CD8-positive, alpha-beta T cell (primary cell): ENCODE measurements at places on chromosomes 13 and 19.

DNA sequence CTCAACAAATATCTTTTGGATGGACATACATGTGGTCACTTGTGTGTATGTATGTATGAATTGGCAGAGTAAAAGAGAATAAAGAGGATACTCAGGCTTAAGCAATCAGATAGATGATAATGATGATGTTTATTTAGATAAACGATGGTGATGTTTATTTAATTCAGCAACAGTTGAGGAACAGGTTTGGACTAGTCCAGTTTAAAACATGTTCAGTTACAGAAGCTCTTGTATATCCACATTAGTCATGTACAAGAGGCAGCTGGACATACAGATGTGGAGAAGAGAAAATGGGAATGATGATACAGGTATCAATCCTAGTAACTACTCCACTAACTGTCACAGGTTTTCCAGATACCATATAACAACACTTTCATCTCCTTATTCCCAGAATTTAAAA is 232.1 kb downstream of the DIAPH3 start:
- no peak for DNase-seq

GRCh38 chr19:803686-804418 is 6.6 kb downstream of the PTBP1 start:
- no peak for DNase-seq

DNA sequence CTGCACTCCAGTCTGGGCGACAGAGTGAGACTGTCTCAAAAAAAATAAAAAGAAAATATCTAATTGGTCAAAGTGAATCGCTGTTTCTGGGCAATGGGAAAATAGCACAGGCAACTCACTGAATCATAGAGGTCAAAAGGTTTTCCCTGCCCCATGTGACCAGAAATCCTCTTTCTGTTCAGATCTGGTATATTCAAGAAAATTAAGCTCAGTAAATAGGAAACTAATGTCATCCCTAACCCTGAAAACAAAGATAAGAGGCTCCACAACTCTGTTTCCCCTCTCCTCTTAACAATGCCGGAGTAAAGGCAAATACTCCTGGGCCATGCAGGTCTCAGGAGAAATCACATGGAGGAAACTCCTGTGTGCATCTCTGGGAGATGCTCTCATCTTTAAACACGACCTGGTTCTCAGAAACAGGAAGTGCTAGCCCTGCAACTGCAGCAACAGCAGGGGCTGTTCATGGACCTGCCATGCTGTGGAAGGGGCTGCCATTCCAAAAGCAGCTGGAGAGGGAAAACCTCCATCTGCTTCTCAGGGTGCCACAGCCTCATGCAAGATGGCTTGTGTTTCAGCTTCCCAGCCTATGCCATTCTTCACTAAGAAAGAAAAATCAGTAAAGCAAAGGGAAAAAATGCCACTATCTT is 47.5 kb upstream of the SLC7A9 start:
- no peak for DNase-seq

GRCh38 chr13:74134221-74134776 is at the start of gene KLF12:
Gene KLF12, minus strand, starts transcription at chr13:74134404.
- DNase-seq, result peak; percentile 89

- DNase-seq, result no peak
Measured at GRCh38 chr19:8387688-8388611, 2.2 kb upstream of the RAB11B start.

GRCh38 chr13:21579754-21580316 is 24.1 kb downstream of the MICU2 start:
- DNase-seq, result peak; percentile 51

- no peak for DNase-seq
Measured at GRCh38 chr19:56884441-56884840, 43.9 kb upstream of the PEG3 start.

GRCh38 chr19:41758846-41759245 is 3.5 kb downstream of the CEACAM6 start:
- DNase-seq, result no peak

DNA sequence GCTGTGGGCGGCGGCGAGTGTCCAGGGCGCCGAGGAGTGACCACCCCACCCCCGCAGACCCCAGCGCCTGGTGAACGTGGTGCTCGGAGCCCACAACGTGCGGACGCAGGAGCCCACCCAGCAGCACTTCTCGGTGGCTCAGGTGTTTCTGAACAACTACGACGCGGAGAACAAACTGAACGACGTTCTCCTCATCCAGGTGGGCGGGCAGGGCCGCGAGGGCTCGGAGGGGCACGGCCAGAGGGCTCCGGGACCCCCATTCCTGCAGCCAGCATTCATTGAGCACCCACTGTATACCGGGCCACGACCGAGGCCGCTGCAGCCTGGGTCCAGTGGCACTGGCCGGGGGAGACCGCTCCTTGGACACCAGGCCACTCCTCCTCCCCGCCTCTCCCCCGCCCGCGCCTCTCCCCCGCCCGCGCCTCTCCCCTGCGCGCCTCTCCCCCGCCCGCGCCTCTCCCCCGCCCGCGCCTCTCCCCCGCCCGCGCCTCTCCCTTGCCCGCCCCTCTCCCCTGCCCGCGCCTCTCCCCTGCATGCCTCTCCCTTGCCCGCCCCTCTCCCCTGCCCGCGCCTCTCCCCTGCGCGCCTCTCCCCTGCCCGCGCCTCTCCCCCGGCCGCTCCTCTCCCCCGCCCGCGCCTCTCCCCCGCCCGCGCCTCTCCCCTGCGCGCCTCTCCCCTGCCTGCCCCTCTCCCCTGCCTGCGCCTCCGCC is 3.2 kb downstream of the PRTN3 start:
- DNase-seq, result no peak

DNA sequence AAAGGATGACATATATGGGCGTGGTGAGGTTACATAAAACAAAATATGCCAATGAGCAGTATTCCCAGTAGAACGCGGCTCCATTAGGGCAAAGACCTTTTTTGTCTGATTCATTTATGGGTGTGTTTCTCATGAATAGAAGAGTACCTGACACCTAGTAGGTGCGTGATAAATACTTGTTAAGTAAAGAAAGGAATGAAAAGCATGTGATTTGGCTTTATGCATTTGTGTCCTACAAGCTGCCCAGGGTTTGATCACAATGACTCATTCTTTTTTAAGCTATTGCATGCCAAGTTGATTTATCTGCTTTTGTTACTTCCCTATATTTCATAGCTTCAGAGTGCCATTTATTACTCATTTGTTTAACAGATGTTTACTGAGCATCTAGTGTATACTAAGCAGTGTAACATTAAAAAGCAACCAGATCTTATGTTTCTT is 19.1 kb upstream of the KCTD4 start:
- DNase-seq, result no peak

DNA sequence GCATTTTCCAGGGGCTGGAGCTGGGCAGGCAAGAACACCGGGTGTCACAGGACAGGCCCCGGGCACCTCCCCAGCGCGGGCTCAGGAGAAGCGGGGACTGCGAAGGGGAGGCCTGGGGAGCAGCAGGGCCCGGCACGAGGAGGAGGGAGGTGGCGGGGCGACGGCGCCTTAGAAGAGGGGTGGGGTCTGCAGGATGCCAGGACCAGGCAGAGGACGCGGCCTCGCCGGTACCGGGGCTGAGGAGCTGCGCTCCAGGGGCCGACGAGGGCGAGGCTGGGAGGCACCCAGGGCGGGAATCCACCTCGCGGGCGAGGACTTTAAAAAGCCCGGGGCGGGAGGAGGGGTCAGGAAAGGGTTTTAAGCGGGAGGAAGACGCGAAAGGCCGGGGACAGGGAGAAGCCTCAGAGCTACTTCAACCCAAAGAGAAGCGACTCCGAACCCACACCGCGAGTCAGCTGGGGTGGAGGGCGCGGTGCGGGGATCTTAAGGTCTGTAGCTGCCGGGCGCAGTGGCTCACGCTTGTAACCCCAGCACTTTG is 665 bp downstream of the ZNF347 start:
- no peak for DNase-seq

DNA sequence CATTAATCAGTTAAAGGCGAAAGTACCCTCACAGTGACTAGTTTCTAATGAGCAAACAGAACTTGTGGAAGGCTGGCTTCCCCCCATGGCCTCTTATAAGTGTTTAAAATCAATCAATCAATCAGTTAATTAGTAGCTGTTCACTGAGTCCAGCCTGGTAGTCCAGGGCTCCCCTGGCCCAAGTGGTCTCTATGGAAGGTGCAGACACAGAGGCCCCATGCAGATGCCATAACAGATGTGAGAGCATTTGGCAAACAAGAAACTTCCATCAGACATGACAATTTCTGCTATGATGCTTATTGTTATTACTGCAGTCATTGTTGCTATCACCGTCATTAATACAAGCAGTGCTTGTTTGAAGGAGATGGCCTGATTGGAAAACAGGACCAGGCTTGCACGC is 179.0 kb upstream of the TSHZ3 start:
- no peak for DNase-seq

DNA sequence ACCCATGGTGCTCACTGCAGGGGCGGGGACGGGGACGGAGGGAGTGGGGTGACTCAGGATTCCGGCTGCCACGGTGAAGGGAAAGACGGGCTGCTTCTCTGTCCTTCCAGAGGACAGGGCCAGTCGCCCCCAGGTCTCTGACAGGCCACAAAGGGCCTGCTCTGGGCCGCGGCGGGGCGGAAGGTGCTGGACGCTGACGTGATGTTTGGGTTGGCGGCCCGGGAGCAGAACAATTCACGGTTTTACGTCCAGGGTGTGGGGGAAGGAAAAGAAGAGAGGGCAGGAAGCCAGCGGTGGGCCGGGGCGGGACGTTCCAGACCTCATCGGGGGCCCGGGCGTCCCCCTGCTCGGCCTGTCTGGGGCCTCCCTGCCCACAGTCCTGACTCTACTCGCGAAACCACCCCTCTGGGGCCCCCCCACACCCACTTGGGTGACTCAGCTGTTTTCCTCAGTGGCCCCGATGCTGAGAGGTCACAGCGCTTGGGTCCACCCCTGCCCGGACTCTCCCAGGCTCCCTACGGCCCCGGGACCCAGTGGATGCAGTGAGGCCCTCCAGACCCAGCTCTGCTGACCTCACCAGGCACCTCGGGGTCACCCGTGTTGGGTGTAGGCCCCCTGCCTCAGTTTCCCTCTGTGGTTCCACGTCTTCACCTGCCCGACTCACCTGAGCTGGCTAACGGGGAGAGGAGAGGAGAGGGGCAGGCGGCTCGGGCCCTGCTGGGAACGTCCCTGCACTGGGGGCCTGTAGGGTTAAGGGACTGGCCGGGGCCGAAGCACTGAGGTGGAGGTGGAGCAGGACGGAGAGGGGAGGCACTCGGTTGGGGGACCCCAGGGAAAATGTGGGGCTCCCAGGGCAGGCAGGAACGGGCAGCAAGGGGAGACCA is 29.2 kb downstream of the PIP5K1C start:
- no peak for DNase-seq

- DNase-seq, result no peak
Measured at GRCh38 chr19:34082289-34083077, 89.8 kb upstream of the LSM14A start.

DNA sequence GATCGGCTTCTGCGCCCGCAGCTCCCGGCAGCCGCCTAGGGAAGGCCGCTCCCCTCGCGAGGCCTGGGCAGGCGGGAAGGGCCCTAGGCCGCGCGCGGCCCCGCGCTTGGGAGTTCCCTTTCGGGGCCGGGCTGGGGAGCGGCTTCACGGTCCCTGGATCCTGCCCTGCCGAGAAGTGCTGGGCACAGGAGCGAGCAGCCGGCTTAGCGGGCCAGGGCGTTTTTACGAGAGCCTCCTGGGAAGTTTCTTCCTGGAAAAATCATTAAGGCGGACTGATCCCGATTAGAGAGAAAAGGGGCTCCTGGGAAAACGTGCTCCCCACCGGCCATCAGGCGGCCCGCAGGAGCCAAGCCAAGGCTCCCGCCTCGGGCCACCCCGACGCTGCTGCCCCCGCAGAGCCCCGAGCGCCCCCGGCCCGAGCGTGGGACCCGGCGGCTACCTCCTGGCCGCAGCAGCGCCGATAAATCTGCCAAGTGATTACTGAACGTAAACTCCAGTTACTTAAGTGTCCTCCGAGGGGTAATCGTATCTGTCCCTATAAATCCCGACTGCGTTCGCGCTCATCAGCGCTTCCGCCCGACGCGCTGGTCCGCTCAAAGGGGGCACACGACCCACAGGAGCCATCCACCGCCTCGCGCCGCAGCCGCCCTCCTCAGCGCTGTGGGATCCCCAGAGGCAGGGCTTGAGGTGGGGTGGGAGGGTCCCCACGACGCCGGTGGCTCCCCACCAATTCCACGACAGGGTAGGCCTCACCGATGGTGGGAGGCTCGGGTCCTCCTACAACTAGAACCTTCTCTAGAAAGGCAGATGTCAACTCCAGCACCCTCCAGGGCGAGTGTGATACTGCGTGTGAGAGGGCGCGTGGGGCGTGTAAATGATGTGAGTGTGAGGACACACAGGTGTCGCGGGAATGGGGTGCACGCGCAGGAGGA is 2.8 kb downstream of the ZIC5 start:
- DNase-seq, result peak; percentile 8

DNA sequence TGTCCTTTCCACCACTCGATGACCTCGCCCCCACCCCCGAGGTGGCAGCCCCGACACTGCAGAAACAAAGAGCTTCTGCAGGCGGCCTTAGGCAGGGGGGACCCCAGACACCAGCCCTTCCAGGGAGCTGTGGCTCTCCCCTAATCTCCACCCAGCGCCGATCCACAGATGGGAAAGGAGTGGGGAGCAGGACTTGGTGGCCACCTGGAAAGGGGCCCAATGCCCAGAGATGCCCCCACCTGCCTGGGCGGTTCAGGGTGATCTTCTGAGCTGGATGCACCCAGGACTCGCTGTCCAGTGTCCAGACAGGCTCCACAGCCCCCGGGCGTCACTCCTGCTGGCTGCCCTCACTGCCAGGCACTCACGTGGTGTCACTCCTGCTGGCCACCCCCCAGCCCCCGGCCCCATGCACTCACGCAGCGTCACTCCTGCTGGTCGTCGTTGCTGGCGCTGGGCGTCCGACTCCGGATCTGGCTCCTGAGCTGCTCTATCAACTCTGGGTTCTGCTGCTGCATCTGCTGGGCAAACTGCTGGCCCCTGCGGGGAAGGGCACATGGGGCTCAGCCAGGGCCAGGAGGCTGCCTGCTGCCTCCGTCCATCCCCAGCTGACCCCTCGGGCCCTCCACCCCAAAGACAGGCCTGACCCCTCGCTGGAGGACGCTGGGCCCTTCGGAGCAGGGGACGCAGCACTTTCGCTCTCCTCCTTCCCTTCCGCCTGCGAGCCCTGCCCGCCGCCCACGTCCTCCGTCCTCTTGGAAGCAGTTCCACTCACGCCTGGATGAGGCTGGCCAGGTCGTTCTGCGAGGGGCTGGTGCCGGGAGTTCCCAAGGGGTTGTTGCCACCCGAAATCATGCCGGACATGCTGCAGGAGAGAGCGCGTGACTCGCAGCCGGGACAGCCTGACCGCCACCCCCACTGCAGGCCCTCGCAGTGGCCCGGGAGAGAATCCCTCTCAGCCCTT is 17.4 kb upstream of the SLC39A3 start:
- no peak for DNase-seq

GRCh38 chr13:94322925-94323763 is 156.3 kb downstream of the DCT start:
- no peak for DNase-seq

GRCh38 chr13:40680659-40681323 is 14.3 kb upstream of the FOXO1 start:
- no peak for DNase-seq

DNA sequence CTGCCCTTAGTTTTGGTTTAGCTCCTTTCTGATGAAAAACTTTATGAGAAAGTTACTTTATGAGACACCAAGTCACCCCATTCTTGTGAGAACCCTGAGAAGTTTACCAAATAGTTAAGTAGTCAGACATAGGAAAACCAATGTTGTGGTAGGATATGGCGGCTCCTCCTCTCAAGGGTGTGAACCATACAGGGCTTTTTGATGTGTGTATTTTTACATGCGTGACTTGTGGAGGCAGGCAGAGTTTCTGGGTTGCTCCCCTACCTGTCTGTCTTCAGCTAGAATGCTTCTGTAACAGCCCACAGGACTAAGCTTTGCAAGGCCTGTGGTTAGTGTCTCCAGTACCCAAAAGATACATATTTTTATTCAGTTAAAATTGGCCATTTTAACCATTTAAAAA is 18.3 kb downstream of the UBAC2 start:
- peak; percentile 79 for DNase-seq

GRCh38 chr19:31121501-31121900 is 227.7 kb downstream of the TSHZ3 start:
- DNase-seq, result no peak
